ENCODE measurements at places on chromosomes 6 and 20.

DNA sequence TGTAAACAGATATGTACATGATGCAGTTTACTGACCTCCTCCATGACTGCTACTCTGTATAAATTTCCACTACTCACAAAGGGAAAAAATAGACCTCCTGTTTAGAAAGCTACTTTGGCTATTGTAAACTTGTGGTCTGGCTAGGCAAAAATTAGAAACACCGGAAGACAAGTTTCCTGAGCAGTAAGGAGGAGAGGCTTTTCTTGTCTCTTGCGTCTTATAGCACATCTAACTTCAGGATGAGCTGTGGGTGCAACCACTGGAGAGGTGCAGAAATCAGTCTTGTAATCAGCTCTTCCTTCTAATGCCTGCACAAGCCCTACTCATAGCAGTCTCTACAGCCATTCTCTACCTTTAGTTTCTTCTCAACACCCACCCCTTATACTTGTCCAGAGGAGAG is 296.5 kb upstream of the SLC35B3 start:
- no peak for DNase-seq

DNA sequence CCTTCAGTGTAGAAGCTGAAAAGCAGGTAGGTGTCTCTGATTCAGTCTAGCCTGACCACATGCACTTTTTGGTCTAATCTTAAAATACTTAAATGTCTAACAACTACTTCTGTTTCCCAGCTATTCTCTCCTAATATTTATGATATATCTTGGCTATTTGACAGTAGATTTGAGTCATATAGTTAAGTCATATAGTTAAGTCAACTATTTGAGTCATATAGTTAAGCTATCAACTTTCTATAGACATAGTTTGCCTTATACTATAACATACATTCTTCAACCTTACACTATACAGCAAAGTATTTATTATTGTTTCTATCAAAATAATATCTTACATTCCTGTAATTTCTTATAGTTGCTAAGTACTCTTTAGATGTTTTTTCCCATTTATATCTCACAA is 110.9 kb downstream of the GMDS start:
- DNase-seq = no peak

DNA sequence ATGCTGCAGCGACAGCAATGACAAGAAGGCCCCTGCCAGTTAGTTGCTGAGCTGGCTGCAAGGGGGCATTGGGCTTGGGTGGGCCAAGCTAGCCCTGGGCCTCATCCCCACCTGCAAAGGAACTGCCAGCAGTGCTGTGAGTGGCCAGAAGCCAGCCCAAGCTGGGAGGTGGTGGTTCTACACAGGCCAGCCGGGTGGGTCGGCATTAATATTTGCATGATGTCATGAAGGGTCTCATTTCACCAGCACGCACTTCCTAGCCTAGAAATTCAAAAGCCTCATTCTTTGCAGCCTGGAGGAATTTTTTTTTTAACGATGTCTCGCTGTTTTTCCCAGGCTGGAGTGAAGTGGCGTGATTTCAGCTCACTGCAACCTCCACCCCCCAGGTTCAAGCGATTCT is 62.0 kb downstream of the IYD start:
- DNase-seq = no peak

- DNase-seq = no peak
Measured at GRCh38 chr6:108127826-108128225, 38.0 kb upstream of the NR2E1 start.

DNA sequence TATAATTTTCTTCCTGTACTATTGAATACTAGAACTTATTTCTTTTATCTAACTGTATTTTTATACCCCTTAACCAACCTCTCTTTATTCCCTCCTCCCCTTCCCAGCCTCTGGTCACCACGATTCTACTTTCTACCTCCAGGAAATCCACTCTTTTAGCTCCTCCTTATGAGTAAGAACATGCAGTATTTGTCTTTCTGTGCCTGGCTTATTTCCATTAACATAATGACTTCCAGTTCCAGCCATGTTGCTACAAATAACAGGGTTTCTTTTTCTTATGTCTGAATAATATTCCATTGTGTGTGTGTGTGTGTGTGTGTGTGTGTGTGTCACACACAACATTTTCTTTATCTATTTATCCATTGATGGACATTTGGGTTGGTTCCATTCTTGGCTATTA is 152.3 kb upstream of the OLIG3 start:
- no peak for DNase-seq

GRCh38 chr20:33702861-33703260 is 16.7 kb upstream of the E2F1 start:
- DNase-seq = no peak

DNA sequence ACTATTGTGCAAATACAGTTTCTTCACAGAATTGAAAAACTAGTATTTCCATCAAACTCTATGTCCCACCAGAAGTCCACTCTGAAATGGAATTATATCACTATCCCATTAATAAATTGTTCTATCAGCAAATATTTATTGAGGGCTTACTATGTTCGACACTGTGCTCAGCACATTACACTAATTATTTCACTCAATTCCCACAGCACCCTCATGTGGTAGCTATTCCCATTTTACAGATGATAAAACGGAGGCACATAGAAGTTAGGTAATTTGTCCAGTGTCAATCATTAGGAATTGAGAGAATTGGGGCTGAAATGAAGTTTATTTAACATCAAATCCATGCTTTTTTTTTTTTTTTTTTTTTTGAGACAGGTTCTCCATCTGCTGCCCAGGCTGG is 52.5 kb downstream of the MKKS start:
- no peak for DNase-seq

- no peak for DNase-seq
Measured at GRCh38 chr6:24721461-24722215, 2.7 kb upstream of the C6orf62 start.

GRCh38 chr6:125987026-125987617 is 782 bp downstream of the TRMT11 start:
- DNase-seq = no peak

- no peak for DNase-seq
Measured at GRCh38 chr6:31737315-31737990, 1.1 kb upstream of the CLIC1 start.

DNA sequence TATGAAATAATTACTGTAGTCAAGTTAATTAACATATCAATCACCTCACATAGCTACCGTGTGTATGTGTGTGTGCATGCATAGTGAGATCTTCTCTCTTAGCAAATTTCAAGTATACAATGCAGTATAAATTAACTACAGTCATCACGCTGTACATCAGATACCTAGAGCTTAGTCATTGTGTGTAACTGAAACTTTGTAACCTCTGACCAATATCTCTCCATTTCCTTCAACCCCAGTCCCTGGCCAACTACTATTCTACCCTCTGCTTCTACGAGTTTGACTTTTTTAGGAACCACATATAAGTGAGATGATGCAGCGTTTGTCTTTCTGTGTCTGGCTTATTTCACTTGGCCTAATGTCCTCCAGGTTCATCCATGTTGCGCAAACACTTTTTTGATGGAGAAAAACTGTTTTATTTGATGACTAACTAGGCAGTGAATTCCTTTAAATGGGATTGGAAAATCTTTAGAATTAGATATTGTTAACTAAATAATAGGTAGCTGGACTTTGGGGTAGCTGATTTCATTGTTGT is 459.5 kb downstream of the DHX35 start:
- no peak for DNase-seq

DNA sequence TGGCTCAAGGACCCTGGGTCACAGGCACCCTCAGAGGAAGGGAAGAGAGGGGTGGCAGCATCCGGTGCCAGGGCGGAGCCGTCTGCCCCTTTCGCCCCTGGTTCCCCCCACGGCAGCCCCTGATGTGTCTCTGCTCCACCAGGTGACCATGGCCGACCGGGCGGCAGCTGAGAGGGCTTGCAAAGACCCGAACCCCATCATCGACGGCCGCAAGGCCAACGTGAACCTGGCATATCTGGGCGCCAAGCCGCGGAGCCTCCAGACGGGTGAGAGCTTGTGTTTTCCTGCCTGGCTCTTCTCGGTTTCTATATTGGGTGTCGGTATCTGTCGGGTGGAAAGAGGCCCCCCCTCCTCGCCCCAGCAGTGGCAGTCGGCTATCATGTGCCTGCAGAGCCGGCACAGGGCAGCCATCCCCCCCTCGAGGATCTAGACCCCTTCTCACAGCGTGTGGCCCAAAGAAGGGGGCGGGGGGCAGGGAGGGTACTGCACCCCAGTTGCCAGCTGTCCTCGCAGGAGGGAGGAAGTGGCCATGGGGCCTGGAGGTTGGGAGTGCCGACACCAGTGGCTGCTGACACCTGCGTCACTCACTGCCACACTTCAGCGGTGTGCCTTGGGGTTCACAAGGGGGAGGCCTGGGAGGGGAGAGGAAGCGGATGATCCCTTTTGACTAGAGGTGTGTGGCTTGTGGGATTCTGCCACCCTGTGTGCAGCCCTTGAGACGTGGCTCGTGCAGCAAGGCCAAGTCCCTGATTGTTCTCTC is 1.5 kb downstream of the RBM38 start:
- DNase-seq = peak; percentile 47

- DNase-seq = no peak
Measured at GRCh38 chr6:160356074-160356744, 8.0 kb downstream of the SLC22A3 start.

DNA sequence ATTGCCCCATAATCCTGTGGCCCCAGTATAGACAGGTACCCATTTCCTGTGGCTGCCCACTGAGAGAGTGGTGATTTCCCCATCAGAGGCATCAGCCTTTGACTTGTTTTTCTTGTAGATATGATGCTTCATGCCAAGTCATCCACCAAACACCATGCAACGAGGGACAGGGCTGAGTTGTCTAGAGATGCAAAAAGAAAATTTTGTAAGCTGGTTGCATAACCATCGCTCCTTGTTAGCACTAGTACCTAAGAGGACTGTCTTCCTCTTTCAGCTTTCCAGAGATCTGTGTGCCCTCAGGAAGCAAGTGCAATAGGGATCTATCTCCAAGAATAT is 166.8 kb downstream of the BCAS1 start:
- DNase-seq = no peak

DNA sequence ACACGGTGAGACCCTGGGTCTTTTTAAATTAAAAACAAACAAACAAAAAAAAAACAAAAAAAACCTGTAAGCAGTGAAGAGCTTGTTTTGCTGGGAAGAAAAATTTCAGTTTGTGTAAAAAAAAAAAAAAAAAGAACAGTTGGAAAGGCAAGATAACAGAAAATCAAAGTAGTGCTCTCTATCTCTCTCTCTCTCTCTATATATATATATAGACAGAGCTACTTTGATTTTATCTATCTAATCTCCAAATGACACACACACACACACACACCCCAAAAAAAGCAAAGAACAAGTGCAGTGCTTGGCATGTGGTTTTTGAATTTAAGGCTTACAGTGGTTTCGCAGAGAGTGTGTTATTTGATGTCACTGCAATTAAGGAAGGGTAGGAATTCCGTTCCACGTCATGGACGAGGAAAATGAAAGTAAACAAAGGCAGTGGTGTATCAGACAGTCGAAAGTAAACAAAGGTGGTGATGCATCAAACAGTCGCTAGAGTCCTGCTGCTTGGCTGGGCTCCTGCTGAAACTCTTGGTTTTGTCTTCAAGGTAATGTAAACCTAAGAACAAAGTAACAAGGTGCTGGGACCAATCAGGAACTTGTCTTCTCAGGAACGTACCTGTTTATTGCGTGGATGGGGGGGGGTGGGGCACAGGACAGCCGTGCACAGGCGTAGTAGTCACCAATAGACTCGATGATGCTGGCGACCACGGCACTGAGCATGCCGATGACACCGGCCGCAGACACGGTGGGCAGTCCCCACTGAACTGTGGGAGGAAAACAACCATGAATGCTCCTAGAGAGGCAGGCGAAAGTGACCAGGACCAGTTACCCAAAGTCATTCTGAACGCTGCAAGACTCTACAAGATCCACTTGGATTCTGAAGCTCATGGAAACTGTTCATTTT is 131.8 kb downstream of the SLC23A2 start:
- no peak for DNase-seq

DNA sequence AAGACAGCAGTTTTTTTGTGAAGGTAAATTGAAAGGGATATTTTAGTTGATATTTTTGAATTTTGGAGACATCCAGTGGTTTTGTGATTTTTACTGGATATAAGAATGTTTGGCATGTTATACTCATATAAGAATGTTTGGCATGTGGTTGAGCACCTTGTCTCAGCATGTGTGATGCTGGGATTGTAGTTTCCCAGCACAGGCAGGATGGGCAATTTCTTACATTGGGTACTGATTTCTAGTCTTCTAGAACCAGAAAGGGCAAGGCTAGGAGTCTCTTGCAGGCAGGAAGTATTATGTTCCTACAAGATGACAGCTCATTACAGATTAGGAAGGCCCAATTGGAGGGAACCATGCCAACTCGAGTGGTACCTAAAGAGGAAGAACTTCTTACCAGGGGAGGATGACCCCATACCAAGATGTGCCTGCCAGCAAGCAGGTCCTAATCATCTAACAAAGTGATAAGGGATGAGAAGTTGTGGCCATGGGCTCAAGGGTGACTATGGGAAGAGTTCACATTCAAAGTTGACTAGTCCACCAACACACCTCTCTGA is 377.8 kb downstream of the UTRN start:
- DNase-seq = no peak

DNA sequence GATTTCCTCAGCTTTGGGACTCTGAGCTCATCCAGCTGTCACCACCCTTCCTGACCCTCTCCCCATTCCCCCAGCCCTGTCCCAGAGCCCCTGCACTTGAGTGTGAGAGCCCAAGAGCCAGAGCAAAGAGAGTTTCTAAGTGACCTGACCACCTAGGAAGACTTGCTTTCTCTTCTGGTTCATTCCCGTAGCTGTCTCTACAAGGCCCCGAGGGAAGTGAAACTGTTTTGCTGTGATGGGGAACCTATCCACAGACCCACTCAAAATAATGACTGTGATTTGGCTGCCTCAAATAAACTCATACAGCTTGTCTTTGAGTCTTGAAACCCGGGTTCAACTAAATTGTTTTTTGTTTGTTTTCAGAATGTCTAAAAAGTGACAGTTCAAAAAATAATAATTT is 74.6 kb upstream of the XRN2 start:
- DNase-seq = no peak

DNA sequence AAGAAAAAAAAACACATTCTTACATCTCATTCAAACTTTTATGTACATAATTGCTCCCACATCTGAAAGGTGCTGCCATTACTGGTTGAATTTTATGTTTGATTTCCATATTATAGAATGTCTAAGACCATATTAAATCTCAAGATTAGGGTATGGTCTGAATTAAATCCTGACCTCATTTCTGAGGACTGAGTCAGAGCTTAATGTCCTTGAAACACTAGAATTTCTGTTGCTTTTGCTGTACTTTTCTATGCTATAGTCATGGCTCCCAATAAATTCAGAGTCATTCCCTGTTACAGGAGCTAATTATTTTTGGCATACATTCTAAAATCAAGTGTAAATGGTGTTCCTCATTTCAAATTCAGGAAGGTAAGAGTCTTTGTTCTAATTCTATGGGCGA is 285.3 kb upstream of the MANEA start:
- DNase-seq = no peak

GRCh38 chr20:20365480-20366161 is 2.3 kb upstream of the INSM1 start:
- no peak for DNase-seq

DNA sequence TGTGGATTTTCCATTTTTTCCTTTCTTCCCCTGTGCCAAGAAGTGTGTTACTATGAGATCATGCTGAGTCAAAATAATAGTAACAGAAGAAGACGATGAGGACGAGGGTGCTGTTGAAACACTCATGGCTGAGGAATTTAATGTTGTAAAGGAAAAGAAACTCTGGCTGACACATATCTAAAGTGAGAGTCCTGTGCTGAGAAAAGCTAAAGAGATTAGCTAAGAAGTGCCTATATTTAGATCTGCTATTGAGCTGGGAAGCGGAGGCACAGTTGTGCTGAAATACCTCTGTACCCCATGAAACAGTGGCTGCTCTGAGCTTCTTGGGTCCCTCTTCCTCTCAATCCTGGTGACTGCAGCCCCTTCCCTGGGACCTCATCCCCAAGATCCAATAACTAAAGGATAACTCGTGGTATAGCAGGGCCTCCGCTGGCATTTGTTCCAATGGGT is 1.1 kb upstream of the SYTL3 start:
- no peak for DNase-seq

All from activated CD4-positive, alpha-beta T cell treated with anti-CD3 and anti-CD28 coated beads for 24 hours (primary cell).